DMS79 (cell line): ENCODE measurements at places on chromosomes 16 and 17.
A peak's percentile ranks its signal among the peaks of the same experiment; 100 is the strongest.

GRCh38 chr16:50050802-50051201 is 15.0 kb upstream of the HEATR3 start:
- DNase-seq, result no peak

DNA sequence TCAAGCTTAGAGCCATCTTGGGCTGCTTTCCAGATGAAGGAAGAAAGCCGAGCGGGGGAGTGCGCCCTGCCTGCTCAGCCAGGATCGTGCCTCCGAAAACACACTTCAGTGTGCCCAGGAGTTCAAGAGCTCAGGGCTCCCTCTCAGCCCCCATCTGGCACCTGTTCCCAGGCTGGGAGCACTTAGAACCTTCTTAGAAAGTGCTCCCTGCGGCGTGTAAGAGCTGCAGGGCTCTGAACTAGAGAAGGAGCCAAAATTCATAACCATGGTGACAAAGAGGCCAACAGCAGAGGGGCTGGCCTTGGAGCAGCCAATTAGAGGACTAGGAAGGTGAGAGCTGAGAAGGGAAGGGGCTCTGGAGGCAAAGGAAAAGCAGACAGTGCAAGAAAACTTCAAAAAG is 59.0 kb upstream of the TNRC6C start:
- DNase-seq, result peak; percentile 94

DNA sequence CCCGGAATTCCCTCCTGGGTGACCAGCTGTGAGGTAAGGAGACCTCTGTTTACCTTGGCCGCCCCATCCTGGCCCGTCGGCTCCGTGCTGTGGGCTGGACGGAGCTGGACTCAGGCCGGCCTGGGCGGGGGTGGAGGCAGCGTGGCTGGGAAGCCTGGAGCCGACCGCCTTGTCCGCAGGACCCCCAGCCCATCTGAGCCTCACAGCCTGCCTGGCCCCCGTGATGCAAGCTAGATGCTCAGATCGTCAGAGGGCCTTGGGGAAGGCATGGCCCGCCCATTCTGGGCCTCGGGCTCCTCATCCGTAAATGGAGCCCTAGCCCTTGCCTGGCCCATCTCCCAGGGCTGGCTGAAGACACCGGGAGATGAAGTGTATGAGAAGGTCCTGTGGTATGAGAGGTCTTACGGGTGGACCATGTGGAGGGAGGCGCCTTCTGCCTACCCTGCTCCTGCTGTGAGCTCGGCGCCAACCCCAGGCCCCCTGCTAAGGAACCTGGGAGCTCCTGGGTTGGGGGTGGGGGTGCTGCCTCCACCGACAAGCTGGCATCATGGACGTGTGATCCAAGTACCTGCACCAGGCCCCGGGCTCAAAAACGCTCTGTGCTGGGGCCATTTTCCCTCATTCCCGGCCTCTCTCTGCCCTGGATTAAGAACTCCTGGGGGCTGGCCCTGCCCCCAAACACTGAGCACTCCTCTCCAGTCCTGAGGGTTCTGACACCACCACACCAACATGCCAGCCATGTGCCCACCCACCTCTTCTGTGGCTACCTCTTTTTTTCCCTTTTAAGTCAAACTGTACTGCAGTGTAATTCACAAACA is 5.4 kb upstream of the P2RX1 start:
- no peak for DNase-seq

GRCh38 chr17:72266112-72266775 is 145.4 kb downstream of the SOX9 start:
- no peak for DNase-seq

GRCh38 chr16:62386411-62386810 is 350.2 kb upstream of the CDH8 start:
- no peak for DNase-seq

GRCh38 chr17:19996502-19996901 is 12.7 kb upstream of the SPECC1 start:
- DNase-seq, result no peak
